ENCODE measurements at places on chromosomes 5 and 9.

DNA sequence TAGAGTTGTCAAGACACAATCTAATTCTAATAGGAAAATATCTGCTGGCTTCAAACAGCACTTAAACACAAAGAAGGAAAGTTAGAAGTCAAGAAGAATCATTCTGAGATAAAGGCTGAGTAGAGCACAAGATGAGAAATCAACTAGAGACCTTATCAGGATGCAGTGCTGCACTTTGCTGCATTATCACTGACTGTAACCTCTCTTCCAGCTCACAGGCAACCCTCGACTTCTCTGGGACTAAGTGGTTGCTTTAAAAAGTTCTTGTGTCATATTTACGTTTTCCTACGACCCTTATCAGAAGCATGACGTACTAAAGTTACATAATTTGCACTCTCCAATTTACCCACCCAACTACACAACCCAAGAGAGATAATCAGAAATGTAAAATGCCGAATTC, 176.1 kb downstream of the MLLT3 start:
- DNase-seq = no peak

DNA sequence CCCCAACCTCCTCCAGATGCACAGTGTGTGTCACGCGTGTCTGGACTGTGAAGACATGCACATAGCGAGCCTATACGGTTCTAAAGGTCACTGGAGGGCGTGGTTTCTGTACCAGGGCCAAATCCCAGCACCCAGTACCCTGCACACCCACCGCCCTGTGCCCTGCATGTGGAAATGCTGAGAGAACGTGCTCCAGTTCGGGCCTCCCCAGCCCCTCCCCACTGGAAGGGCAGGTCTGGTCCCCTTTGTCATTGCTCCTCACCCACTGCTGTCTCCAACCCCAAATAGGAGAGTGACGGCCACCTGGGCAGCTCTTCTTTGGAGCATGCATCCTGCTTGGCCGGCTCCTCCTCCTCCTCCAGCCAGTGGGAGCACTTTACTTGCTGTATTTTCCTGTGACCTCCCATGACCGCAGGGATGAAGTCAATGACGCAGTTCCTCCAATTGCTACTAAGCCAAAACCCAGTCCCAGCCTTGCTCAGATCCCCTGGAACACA, 116.7 kb downstream of the WNK2 start:
- no peak for DNase-seq

DNA sequence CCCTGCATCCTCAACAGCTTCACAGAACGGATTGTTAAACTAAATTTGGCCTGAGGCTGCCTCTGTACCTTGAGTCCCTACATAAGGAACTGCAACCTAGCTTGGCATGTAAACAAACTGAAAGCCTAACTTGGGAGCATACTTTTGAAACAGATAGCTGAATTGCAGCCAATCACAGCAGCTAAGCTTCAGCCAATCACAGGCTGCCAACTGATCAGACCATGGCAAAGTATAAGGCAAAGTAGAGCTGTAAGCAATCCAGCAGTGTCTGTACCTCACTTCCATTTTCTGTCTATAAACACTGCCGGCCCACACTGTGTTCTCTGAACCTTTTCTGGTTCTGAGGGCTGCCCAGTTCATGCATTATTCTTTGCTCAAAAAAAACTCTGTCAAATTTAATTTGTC, 8.9 kb upstream of the ZNF483 start:
- DNase-seq = no peak

DNA sequence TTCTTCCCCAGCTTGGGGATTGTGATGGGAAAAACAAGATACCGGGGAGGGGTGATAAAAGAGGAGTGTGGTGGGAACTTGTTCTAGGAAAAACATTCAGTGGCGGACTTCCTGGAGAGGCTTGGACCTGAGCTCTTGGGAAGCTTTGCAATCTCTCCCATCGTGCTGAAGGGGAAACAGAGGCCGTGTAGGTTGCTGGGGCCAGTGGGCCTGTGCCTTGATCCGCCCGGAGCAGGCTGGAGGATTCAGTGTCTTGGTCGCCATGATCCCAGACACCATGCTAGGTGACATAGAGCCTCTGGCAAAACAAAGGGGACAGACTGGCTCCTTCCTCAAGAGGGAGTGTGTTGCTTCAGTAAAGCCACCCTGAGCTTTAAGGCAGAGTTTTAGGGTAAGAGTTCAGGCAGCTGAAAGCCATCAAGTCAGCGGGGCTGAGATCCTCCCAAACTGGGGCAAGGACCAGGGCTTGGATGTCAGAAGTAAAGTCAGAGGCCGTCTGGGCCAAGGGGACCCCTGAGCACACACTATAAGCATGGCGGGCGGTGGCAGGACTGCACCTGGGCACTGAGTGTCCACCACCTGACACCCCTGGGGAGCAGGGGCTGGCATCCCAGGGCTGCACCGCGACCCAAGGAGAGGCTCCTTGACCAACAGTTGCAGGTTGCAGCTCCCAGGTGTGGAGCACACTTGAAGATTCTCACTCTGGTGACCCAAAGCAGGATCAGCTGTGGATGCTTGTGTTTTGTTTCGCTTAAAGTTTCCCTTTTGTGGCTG, 44.7 kb downstream of the TRIP13 start:
- DNase-seq = no peak

- DNase-seq = no peak
Measured at GRCh38 chr5:172403189-172403796, 51.0 kb downstream of the SH3PXD2B start.

GRCh38 chr5:109611505-109611904, 78.2 kb upstream of the MAN2A1 start:
- DNase-seq = no peak

GRCh38 chr5:143251190-143251589, 152.3 kb downstream of the NR3C1 start:
- DNase-seq = no peak

DNA sequence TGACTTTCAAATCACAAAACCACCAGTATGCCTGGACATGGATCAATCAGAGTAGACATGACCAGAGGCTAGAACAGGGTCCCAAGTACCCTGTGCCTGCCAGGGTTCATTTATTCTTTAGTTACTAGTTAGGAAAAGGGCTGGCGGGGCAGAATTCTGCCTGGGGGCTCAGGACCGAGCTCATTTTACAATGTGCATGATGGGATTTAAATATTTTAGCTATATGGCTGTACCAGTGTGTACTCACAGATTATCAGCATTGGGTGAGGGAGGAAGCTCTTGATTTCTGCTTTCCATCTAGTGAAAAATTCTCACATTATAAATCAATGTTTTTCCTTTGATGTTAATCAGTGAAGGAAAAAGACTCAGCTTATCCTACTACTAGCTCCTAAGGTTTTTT, 1511.1 kb downstream of the EFNA5 start:
- DNase-seq = no peak

DNA sequence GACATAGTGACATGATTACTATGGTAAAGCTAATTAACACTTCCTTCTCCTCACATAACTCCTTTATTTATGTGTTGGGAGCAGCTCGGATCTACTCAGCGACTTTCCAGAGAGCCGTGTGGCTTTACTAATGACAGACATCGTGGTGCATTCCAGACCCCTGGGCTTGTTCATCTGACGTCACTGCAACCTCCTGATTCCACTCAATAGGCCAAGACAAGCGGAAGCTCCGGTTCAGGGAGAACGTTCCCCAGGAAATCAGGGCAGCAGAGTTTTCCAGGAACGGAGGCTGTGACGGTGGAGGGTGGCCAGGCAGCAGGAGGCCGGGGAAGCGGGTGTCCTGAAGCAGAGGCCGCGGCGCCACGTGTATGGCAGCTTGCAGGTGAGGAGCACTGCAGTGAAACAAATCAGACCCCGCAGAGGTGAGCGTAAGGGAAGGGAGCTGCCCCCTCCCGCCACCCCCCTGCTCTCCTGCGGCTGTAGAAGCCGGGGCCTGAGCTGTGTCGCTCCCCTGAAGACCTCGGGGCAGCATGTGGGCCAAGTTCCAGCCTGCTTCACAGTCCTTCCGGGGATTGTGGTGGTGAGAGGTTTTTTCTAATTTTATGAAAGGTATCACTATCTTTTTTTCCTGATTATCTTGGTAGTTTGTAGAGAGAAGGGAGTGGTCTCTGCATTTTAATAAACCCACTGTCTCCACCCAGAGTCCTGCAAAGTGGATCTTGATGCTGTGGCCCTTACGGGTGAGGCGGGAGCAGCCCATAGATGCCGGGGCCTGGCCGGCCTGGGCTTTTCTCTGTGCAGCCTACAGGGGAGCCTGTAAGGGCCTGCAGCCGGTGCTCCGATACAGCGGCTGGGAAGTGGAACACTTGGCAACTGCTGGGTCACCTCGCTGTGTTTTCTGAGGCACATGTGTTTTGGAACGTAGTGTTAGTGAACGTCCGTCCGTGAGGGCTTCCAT, 220.4 kb upstream of the IRX4 start:
- DNase-seq = no peak

GRCh38 chr5:177438468-177438867, 8.1 kb upstream of the PRR7 start:
- DNase-seq = no peak

DNA sequence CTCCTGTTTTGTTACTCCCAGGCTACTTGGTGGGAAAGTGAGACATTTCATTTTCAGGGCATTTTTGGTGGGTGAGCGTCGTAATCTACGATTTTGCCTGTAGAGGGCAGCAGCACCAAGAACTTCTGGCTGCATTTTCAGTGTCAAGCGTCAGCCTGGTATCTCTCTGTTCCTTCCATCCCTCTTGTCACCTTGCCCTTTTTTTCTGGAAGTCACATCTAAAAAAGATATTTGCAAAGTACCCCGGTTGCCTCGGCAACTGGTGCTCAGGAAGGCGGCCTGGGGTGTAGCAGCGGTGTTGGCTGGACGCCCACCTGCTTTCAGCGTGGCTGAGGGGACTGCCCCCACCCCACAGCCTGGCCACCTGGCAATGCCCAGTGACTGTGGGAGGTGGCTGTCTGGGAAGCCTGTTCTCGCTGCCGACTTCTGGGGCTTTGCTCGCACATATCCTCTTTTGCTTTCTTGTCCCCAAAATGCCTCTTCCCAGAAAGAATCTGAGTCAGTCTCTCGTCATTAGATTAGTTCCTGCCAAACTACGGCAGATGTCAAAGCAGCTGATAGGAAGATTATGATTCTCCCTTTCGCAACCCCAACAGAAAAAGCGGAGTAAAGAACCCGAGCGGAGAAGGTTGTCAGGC, 84.5 kb downstream of the ACER2 start:
- DNase-seq = peak; percentile 40

GRCh38 chr5:139955616-139956273, 87.4 kb downstream of the NRG2 start:
- no peak for DNase-seq

DNA sequence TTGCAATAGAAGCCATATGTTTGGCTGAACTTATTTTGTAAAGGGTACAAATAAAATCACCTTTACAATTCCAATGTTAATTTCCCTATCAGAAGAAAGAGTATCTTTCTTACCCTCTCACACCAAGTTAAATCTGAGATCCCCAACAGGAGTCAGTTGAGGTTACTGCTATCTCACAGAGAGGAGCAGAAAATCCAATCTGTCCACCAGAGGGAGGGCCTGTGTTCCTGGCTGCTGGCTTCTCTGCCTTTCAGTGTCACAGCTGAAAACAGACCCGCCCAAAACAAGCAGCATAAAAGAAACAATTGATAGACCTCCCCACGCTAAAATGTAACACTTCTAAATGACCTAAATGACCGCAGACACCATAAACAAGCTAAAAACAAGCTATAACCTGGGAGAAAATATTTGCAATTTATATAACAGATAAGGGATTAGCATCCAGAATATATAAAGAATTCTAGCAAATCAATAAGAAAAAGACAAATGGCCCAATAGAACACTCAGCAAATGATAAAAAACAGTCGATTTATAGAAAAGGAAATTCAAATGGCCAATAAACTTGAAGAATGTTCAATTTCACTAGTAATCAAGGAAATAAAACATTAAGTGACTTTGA, 24.5 kb upstream of the MVB12B start:
- peak; percentile 27 for DNase-seq

GRCh38 chr5:153953411-153953810, 85.3 kb downstream of the FAM114A2 start:
- DNase-seq = no peak

GRCh38 chr9:74493512-74493911, 3.6 kb upstream of the RORB start:
- no peak for DNase-seq

DNA sequence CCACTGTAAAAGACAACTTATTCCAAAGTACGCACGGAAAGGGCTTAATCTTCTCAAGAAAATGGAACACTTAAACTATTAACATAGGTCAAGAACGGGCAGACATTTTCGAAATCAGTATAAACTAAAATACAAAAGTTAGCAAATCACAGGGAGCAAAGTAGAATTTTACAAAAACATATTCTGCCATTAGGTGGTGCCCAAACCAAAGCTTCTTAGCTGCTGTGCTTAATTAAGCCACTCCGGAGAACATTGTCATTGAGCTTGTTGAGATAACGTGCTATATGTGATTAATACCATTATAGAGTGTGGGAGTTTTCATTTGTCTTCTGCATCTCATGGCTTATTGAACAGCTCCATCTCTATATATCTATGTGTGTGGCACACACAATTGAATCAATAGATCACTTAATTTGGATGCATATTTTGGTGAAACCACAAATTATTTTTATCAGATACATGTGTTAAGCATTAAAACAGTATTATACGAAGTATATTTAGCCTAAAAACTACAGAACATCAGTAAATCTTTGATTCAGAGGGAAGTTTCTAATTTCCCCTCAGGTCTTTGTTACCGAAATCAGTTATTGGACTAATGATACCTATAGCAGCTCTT, 23.4 kb downstream of the UBLCP1 start:
- no peak for DNase-seq

GRCh38 chr5:179794171-179794570, 385 bp downstream of the LTC4S start:
- DNase-seq = no peak

- no peak for DNase-seq
Measured at GRCh38 chr5:126455728-126456127, 32.5 kb downstream of the GRAMD2B start.

DNA sequence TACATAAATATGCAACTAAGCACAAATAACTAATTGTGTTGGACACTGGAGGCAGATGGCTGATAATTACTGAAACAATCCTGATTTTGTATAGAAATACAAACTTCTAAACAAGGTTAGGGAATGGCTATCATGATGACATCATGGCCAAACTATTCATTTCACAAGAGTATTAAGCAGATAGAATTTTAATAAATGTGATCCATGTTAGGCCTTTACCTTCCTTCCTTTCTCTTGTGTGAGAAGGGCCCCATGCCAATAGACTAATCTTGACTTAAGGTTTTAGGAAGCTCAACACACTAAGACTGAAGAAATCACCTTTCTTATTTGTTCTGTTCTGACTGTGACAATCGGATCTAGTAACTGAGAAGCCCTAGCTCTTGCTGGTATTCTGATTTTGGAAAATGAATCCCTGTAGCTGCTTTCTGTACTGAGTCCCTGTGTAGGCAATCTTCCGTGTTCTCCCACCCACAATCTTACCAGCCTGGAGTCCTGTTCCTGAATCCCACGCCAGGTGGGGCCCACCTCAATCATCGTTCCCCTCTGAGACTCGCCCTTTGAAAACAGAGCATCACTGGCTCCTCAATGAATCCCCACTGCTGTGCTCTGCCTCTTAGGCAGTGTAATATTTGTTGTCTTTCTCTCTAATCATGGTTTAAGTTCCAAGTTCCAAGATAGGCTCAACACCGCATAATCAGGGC, 168.7 kb upstream of the GNA14 start:
- DNase-seq = no peak

All from stimulated activated naive CD8-positive, alpha-beta T cell treated with anti-CD3 and anti-CD28 coated beads, Interleukin-15, Interleukin-2, amounts not matched to agents 100 U/mL and 50 U/mL, for 24 hours (primary cell).